ENCODE measurements at places on chromosomes 4 and X. TPM values are rescaled to one million over a fixed set of nuclear protein-coding genes. Genes with fewer than 3 reads are reported as not detected.

The MAGEC2 gene
- not detected for total RNA-seq

- DNase-seq: no peak
Observed at GRCh38 chr4:124183926-124184325, 528.6 kb downstream of the ANKRD50 start.

The PHKA1 gene
- total RNA-seq: 2.4 TPM

- no peak for DNase-seq
Observed at GRCh38 chrX:37829721-37830120, 17.6 kb downstream of the DYNLT3 start.

The CSAG1 gene
- total RNA-seq: not detected

DNA sequence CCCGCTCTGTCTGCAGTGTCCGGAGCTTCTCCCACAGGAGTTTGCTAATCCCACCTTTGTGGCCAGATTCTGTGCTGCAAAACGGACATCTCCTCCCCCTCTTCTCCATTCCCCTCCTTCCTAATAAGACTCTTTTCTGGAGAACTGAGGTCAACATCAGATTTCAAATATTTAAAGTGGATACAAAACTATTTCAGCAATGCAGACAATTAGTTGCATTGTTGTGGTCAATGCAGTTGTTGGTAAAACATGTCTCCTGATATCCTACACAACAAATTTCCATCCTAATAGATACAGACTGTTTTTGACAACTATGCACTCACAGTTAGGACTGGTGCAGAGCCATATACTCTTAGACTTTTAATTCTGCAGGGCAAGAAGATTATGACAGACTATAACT, 5.1 kb upstream of the MCUB start:
- no peak for DNase-seq

GRCh38 chr4:1411436-1412375, 5.5 kb upstream of the NKX1-1 start:
- DNase-seq: peak; percentile 31

The NHSL2 gene
- 0.82 TPM for total RNA-seq

- peak; percentile 24 for DNase-seq
Observed at GRCh38 chr4:168917138-168917779, 92.8 kb downstream of the CBR4 start.

DNA sequence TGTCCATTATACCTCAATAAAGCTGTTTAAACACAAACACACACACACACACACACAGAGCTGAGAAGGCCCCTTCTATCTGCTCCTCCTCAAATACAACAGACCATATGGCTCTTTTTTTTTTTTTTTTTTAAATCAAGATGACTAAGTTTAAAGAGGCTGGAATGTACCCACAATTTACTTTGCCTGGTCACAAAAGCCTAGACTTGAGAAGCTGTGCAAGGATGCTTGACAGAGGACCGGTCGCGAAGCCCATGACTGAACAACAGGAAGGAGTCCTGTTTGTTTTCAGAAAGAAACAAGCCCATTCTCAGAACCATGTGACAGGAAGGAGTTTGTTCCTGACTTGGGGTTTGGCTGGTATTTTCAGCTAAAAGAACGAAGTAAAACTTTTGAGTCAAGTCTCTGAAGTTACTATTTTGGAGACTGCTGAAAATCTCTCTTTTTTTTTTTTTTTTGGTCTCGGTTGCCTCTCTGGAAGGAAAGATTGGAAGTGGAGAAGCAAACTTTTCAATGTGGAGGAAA, 650.9 kb upstream of the TENM3 start:
- no peak for DNase-seq

The PAGE4 gene
- total RNA-seq: not detected

All from frontal cortex (tissue), 4 donors.